ENCODE measurements at places on chromosomes 16 and 17.

GRCh38 chr16:49754495-49755312 lies 101.2 kb downstream of the ZNF423 start:
- DNase-seq = no peak

DNA sequence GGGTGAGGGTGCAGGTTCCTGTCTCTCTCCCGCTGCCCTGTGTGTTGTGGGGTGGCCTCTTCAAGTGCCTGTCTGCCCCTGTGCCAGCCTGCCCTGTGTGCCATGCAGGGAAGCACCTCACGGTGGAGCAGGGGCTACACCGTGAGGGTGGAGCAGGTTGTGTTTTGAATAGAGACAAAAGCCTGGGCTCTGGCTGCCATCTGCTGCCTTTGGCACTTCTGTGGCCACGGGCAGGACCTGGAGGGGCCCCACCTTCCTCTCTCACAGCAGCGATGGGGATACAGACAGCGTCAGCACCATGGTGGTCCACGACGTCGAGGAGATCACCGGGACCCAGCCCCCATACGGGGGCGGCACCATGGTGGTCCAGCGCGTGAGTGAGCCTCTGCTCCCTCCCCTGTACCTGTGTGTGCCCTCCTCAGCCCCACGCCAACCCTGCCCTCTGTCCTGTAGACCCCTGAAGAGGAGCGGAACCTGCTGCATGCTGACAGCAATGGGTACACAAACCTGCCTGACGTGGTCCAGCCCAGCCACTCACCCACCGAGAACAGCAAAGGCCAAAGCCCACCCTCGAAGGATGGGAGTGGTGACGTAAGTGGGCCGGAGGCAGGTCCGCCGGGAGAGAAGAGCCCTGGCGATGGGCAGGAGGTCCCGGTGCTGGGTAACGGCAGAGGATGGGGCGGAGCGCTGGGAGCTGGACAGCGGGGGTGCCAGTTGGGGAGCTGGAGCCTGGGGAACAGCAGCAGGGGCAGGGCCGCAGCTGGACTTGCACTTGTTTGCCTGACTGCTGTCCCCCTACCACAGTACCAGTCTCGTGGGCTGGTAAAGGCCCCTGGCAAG lies 5.4 kb upstream of the C17orf107 start:
- DNase-seq = no peak

GRCh38 chr17:58417300-58418092 lies at the start of gene RNF43:
Gene RNF43 (minus strand): TSS chr17:58417534. CDS start chr17:58415577, 1,957 bp downstream.
- DNase-seq = peak; percentile 73

GRCh38 chr17:48725004-48725287 lies 2.0 kb downstream of the PRAC2 start:
- no peak for DNase-seq

Measured in DMS 273 treated with DMSO at 0.1 percent for 48 hours (cell line).